ENCODE measurements at places on chromosomes 5 and 9.

DNA sequence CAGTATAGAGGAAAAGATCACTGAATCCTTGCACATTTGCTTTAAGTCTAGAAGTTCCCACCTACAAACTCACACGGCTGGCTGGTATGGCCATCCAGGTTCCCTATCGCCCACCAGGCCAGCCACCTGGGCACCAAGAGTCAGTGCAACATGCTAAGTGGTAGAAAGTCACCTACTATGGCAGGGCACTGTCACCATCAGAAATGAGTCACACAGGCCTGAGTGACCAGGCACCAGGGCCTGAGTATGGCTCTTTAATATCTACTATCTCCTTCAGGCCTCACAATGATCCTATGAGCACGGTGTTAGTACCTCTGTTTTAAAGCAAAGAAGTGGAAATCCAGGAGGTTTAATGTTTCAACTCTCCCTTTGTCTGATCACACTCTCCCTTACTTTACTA lies 156.2 kb downstream of the CDK5RAP2 start:
- no peak for DNase-seq

DNA sequence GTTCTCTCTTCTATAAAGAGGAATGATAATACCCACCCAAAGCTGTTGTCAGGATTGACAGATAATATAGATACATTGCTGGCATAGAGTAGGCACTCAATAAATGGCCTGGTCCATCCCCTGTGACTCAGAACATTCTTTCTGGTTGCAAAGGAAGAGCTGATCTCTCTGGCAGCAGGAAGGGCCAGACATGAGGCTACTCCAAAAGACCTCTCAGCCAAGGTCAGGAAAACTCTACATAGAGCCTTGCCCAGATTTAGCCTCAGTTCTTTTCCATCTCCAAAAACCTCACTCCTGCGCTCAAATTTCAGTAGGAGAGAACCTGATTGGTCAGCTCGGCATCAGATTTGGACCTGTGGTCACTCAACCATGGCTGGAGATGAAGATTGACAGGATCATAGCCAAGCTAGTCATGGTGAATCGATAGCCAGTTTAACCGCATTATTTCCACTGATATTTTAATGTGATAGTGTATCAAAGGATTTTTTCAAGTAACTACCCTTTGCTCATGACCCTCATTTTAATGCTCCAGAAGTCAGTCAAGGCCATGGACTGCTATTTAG lies 319.6 kb downstream of the DRD1 start:
- no peak for DNase-seq

DNA sequence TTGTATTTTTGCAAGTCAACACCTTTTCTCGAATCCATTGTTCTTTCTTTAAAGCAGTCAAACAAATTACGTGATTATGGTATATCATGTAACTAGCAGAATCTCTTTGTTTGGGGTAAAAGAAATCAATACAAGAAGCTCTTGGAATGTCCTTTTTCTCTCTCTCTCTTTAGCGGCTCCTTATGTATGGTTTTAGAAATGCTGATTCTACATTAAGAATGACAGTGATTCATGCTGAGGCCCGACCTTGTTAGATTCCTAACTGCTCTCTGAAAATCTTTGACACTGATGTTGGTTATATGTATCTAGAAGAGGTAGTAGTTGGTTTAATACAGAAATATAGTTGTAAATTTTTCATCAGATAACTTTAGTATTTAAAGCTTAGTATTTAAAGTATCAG lies 76.4 kb downstream of the SNX24 start:
- no peak for DNase-seq

DNA sequence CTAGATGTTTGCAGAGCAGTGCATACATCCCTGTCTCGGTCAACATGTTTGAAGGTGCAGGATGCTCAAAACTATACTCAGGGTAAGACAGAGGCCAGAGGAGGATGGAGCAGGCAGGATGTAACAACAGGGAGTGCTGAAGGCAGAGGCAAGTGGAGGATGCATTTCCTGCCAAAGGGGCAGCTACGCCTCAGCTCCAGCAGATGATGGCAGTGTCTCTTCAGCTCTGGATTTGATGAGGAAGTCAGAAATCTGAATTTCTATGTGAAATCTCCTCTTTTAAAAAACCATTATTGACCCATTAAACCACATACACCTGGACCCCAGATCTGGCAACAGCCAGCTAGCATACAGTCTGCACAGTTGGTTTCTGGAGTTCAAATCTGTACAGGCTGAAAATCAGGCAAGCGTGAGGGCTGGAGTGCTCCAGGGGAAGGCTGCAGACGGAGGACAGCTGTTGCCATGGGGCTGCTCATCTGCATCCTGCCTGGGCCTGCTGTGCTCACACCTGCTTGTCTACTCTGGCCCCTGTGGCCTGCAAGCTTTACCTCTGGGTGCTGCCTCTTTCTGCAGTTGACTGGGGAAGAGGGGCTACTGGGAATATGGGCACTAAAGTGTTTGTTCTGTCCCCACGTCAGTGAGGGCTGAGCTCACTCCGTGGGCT lies 152.9 kb upstream of the SLC28A3 start:
- DNase-seq = no peak

DNA sequence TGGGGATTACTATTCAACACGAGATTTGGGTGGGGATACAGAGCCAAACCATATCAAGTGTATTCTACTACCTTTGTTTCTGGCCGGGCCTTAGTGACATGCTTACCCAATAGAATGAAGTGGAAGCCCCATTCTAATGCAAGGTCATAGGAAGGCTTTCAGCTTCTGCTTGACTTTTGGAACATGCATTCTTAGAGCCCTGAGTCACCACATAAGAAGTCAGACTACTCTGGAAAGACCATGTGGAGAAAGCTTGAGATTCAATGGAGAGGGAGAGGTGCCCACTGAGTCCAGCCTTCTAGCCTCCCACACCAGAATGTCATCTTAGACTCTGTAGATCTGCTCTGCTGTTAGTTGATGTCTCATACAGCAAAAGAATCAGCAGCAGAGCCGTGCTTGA lies 155.7 kb upstream of the FBN2 start:
- no peak for DNase-seq

DNA sequence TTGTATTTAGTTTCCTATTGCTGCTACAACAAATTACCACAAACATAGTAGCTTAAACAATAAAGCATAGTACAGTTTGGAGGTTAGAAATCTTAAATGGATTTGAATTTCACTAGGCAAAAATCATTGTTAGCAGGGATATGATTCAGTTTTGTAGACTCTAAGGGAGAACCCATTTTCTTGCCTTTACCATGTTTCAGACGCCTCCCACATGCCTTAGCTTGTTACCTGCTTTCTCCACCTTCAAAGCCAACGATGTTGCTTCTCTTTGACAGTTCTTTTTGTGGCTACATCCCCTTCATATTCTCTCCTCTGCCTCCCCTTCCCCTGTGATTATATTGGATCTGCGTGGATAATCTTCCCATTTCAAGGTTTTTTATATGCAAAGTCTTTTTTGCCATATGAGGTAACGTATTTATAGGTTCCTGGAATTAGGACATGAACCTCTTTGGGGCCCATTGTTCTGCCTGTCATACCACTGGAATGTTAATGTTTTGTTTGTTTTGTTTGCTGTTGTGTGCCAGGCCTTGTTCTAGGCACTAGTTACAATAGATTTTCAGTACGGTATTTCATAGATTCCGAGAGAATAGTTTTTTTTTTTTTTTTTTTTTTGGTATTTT lies 54.1 kb downstream of the UHRF2 start:
- DNase-seq = no peak

DNA sequence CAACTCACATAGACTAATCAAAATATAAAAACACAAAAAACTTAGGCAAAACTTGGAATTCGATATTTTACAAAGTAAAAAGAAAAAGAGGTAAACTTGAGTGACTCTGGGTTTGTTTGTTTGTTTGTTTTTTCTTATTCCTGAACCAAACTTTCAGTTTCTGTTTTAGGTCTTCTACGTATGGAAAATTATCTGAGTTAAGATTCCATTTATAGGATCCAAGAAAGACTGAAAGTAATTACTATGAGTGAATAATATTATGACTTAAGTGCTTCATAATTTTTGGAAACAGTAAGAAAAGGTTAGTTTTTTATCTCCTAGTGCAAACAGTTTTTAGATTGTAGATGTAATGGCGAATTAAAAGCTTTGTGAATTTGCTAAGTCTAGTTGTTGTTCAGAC lies 13.2 kb downstream of the ST8SIA4 start:
- no peak for DNase-seq

DNA sequence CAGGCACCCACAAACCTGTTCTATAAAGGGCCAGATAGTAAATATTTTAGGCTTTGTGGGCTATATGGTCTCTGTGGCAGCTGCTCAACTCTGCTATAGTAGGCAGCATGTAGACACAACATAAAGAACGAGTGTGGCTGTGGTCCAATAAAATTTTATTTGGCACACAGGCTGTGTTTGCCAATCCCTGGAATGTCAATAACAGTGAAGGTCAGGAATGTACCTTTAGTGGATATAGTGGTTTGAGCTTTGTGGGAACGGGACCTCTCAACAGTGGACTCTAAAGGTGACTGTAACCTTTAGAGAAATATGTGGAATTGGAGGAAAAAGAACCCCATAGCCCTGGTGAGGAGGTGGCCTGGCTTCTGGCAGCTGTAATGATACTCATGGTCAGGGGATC lies 145.2 kb downstream of the MAST4 start:
- no peak for DNase-seq

DNA sequence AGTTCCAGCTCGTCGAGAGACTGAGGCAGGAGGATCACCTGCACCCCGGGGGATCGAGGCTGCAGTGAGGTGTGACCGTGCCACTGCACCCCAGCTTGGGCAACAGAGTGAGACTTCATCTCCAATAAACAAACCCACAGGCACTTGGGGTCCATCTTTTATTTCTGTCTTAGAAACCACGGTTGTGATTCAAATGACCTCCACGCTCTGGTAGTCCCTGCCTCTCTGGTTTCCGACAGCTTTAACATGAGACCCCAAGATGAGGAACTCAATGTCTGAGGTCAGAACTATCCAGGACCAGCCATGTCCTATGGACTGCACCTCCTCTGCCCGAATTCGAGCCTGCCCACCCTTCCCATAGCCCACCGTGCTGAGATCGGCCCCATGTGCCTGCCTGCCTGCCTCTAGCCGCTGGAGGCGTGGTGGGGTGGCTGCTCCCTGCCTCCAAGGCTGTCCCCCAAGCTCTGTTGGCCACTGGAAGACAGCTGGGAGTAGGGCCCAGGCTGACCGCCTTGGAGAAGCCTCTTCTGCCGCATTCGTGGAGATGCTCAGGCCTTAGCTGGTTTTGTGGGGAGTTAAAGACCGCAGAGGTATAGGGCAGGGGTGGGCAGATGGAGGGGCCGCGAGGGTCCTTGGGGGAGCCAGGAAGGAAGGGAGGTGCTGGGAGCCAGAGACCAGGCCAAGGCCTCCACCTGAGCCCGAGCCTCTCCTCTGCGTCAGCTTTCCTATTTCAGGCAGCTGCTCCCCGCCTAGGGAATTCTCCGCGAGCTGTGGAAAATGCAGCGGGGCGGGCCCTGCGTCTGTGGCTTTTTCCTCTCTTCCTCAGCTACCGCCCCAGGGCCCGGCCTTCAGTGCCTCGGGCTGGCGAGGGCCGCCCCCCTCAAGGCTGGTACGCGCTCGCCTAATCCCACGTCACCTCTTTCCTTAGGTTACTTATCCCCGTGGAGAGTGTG lies 6.9 kb upstream of the WDR5 start:
- no peak for DNase-seq

GRCh38 chr9:131837316-131837715 lies 97.4 kb upstream of the RAPGEF1 start:
- no peak for DNase-seq

- no peak for DNase-seq
Observed at GRCh38 chr5:140978260-140978659, 12.0 kb downstream of the PCDHAC2 start.

- no peak for DNase-seq
Observed at GRCh38 chr5:11564706-11565105, 339.5 kb downstream of the CTNND2 start.

DNA sequence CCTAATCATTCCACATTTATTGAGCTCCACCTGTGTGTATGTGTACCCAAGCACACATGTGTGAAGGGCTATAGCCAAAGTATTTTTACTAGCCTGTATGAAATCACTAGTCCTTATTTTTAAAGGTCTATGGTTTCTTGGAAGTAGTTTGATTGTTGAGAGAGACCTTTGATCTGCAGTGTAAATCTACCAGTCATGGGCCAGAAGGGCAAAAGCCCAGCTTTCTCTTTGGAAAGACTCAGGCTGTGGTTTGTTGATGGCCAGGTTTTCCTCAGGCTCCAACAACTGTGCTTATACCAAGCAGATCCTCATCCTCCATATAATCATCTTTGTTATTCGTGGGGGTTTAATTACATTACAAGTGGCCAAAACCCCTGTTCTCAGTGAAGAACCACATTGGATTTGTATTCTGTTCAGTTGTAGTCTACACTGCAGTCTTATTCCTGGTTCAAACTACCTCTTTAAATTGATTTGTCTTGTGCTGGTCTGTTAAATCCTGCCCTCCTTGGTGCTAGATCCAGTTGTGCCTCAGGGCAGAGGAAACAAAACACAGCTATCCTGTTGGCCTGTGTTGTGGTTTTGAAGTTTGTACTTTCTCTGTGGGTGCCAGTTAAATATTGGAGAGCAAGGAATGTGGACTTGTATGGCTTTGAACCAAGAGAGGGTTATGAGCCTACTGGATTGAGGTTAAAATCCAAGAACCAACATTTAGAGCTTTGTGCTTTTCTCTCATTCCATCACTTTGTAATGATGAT lies 13.3 kb downstream of the CDC26 start:
- DNase-seq = no peak

DNA sequence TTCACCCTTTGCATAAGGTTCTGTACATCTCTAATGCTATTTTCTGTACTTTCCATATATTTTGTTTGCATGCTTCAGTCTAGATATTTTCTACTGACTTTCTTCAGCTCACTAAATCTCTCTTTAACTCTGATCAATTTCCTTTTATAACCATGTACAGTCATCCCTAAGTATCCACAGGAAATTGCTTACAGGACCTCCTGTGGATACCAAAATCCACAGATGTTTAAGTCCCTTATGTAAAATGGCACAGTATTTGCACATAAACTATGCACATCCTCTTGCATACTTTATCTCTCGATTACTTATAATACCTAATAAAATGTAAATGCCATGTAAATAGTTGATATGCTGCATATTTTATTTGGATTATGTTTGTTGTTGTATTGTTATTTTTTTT lies 442.1 kb downstream of the TLE4 start:
- no peak for DNase-seq

- no peak for DNase-seq
Observed at GRCh38 chr5:42121401-42121800, 196.3 kb downstream of the FBXO4 start.

- DNase-seq = no peak
Observed at GRCh38 chr9:137296670-137297664, 5.1 kb downstream of the NRARP start.

- no peak for DNase-seq
Observed at GRCh38 chr5:88718736-88719135, 164.2 kb downstream of the MEF2C start.

Measured in activated CD4-positive, alpha-beta T cell treated with anti-CD3 and anti-CD28 coated beads, Interleukin-2, amount 50 U/mL, for 4 hours (primary cell).